CD4-positive, alpha-beta memory T cell (primary cell): ENCODE measurements at places on chromosomes 3 and 15.

GRCh38 chr3:48426944-48427629, 2.8 kb downstream of the PLXNB1 start:
- DNase-seq, result no peak

DNA sequence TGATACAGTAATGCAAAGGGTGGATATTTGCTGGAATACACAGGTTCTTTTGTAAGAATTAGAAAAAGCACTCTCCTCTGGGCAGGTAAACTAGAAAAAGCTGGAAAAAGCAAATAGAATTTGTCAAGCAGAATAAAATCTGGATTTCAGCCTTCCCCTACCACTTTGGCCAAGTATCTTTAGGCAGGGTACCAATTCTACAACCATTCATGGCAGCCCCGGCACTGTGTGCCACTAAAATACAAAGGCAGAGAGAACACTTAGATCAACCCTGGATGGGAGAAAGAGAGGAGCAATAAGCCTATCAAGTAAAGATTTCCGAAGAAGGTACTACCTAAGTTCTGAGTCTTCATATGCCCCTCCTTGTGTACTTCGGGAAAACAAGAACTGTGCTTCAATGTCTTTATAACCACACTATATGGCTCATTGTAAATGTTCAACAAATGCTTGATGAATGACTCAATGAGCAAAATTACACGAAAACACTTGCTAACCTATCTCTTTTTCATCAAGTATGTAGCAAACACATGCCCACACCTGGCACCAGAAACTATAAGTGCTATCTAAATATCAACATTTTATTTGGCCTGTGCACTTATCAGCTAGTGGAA, 20.8 kb downstream of the STAG1 start:
- DNase-seq, result no peak

DNA sequence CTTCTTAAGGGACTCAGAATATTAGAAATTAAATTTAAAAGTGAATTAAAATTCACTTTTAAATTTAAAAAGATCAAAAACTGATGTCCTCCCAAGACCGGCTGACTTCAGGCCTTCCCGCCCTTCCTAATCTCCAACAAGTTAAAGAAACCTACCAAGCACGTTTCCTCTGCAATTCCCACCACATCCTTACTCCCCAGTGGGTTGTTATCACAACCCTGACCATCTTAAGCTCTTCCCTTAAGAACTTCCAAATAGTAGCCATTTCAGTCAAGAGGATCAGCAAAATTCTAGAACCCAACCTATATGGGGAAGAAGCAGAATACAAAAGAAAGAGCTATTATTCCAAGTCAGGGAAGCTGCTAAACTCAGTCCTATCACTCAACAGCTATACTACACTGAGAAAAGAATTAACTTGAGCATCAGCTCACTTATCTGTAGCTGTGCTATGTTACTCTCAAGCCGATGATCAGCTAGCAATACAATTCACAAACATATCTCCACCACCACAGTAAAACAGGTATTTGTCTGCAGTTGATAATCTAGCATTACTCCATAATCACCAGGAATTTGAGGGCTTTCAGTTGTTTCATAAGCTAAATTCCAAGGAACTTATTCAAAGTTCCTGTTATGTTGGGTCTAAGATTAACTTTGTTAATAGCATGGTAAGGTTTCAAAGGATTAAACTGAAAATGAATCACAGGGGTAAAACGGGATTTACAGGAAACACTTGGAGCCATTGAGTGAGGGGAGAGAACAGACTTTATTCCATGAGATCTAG, 14.3 kb downstream of the ABCC5 start:
- no peak for DNase-seq

- no peak for DNase-seq
Observed at GRCh38 chr3:112492124-112492523, 7.1 kb downstream of the BTLA start.

GRCh38 chr15:63971427-63971805, 74.9 kb downstream of the DAPK2 start:
- DNase-seq, result peak; percentile 75

- DNase-seq, result no peak
Observed at GRCh38 chr3:119013951-119014350, 20.7 kb downstream of the IGSF11 start.

DNA sequence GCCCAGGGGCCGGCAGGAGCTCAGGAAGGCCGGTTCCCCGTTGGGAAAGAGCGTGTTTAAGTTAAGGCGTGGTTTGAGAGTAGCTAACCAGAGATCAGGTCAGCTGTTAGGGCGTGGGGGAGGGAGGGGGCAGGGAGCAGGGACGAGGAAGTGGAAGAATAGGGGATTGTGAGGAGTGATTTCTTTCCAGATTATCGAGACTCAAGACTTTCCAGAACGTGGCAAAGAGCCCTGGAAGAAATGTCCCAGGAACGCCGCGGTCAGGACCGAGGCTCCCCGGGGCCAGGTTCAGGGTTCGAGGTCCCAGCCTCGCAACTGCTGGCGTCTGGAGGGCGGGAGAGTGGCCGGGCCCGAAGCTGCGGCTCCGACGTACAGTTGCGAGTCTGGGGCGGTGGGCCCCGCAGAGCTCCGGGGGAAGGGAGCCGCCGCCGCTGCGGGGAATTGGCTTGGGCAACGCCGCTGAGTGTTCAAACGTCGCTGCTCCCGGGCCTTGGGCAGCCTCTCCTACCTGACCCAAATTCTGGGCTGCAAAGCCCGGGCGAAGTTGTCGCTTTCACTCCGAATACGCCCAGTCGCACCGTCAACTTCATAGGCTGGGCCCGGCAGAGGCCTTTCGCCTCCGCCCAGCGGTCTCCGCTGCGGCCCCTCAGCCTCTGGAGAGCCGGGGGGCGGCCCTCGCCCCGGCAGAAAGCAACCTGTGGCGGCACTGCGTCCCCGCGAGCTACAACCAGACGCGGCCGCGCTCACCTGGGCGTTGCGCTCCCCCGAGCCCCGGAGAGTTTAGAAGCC, 9.5 kb downstream of the ISL2 start:
- no peak for DNase-seq

- DNase-seq, result no peak
Observed at GRCh38 chr15:86273309-86273708, 193.6 kb downstream of the AGBL1 start.

GRCh38 chr15:54014067-54014655, 35.9 kb downstream of the UNC13C start:
- no peak for DNase-seq

DNA sequence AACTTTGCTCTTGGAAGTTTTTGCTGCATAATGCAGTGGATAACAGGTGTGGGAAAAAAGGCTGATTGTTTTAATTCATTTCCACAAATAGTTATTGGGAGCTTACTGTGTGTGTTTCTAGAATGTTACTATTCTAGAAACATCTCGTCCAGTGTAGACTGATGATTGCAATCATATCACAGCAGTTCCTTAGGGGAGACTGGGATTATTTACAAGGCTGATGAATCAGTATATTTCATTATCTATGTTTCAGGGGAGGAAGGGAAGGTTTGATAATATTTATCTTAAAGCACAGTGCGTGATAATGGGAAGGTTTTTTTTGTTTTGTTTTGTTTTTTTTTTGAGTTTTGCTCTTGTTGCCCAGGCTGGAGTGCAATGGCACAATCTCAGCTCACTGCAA, 2.4 kb downstream of the USP13 start:
- DNase-seq, result no peak

DNA sequence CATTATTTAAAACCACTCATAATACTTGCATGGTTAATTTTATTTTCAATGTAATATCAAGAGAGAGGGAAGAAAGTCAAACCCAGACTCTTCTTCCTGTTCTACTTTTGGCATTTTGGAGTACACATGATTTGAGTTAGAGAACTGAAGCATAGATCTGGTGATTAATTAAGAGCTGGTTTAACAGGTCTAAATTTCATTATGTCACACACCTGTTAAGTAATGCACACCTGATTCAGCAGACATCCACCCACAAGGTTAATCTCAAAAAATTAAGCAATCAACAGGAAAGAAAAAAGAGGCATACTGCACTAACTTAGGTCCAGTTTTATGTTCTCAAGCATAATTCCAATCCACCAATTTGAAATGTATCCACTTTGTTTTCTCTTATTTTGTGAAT, 101.1 kb upstream of the ICE2 start:
- no peak for DNase-seq

DNA sequence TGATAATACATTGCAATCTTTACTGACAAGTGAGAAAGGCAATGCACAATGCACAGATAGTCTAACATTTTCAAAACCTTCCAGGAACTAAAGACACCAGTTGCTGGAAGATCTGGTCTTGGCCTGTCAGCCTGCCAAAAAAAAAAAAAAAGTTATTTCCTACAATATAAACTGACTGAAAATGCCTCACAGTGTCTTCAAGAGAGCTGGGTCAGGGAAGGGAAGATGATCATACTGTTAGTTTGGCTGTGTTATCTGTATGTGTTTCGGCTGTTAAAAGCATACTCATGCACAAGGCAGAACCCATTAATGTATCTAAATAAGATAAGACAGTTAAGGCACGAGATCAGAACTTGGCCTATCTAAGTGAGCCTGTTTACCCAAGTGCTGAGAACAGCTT, 673.4 kb downstream of the MECOM start:
- no peak for DNase-seq

DNA sequence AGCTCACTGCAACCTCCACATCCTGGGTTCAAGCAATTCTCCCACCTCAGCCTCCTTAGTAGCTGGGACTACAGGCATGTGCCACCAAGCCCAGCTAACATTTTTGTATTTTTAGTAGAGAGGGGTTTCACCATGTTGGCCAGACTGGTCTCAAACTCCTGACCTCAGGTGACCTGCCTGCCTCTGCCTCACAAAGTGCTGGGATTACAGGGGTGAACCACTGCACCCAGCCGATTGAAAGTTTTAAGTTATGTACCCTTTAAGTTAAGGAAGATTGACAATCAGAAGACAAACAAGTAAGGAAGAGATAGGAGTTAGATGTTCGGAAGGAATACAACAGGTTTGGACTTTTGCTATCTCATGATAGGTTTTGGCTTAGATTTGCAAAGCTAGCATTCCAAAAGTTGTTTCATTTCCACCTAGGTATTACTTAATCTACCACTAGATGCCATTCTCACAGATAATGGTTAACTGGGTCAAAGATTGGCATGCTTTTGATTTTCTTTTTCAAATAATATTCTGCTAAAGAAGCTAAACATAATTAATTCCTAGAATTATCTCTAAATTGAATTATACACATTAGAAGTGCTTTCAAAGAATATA, 35.0 kb downstream of the GATM start:
- no peak for DNase-seq

- no peak for DNase-seq
Observed at GRCh38 chr3:25804676-25805075, 14.8 kb downstream of the OXSM start.

GRCh38 chr3:123140550-123140949, 61.2 kb upstream of the SEC22A start:
- no peak for DNase-seq

DNA sequence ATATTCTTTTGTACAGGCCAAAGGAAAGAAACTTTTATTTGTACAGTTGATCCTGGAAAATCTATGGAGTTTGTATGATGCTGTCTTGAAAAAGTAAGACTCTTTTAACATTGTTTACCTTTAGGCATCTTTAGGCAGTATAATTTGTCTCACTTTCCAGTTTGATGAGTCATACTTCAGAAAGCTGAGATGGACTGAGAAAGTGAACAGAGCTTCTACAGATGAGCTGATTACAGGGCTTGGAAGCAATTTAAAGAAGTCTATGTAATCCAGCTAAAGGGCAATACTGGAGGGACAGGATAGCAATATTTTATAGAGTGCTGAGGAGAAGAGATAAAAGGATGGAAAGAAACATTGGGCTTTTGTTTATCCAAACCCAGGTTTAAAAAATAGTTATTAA, 123.5 kb upstream of the GOLGA6L4 start:
- no peak for DNase-seq

DNA sequence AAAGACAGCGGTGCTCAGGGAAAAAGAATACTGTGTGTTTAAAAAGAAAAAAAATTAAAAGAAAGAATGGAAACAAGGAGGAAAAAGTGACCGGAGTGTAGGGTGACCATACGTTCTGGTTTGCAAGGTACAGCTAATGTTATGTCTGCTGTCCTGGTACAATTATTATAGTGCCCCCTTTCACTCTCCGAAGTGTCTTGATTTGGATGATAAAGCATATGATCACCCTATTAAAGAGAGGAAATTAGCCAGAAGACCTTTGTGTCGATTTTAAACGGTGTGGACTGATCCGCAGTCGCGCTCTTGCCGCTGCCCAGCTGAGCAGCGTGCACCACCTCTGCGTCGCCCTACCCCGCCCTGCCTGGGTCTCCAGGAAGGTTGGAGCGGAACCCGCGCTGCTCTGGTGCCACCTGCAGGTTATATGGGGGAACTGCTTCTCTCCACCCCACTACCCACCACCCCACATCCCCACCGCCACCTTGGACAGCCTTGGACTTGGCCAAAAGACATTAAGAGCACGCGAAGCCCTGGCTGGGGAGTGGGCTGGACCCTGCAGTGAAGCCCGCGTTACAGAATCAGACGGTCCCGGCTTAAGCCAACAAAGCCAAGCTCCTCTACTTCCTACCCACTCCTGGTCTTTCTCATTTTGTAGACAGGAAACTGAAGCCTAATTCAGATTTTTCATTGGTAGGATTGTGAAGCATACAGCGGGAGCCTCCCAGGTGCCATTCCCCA, 41.2 kb upstream of the UBE2Q2 start:
- peak; percentile 71 for DNase-seq

DNA sequence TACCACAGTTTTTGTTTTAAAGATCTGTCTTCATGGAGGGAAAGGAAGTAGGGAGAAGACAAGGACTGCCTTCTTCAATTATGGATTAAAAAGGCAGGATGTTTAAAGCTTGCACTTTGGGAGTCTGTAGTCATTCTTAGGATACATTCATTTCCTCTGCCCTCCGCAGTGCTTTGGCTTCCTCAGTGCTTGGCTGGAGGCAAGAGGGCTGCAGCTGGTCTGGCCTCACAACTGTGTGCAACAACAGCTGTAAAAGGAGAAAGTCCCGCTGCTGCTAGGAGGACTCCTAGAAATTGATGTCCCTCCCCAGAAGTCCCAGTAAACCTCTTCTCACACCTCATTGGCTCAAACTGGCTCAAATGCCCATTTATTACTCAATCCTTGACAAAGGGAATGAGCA, 54.4 kb upstream of the PPP2R3A start:
- DNase-seq, result no peak

- DNase-seq, result no peak
Observed at GRCh38 chr3:141659821-141660613, 78.1 kb upstream of the RNF7 start.

DNA sequence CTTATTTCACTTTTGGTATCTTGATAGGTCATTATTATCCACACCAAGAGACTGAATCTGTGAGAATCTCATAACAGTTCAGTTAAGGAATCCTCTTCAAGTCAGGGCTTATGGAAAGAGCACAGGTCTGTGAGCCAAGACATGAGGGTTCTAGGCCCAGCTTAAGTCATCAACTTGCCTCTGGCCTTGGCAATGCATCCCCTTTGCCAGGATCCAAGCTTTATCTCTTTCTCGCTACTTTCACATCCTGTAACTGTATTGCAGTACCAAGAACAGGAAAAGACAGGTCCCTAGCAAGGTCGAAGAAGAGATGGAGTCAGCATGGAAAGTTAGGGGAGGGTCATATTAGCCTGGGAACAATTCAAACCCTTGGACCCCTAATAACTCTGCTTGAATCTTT, 13.5 kb upstream of the APOD start:
- DNase-seq, result no peak

- no peak for DNase-seq
Observed at GRCh38 chr15:35980719-35981118, 434.8 kb upstream of the DPH6 start.

- DNase-seq, result no peak
Observed at GRCh38 chr3:158085358-158085757, 20.9 kb downstream of the SHOX2 start.

- peak; percentile 71 for DNase-seq
Observed at GRCh38 chr15:90184786-90185704, 16.1 kb upstream of the SEMA4B start.
